ENCODE measurements at places on chromosomes 12 and 14.

DNA sequence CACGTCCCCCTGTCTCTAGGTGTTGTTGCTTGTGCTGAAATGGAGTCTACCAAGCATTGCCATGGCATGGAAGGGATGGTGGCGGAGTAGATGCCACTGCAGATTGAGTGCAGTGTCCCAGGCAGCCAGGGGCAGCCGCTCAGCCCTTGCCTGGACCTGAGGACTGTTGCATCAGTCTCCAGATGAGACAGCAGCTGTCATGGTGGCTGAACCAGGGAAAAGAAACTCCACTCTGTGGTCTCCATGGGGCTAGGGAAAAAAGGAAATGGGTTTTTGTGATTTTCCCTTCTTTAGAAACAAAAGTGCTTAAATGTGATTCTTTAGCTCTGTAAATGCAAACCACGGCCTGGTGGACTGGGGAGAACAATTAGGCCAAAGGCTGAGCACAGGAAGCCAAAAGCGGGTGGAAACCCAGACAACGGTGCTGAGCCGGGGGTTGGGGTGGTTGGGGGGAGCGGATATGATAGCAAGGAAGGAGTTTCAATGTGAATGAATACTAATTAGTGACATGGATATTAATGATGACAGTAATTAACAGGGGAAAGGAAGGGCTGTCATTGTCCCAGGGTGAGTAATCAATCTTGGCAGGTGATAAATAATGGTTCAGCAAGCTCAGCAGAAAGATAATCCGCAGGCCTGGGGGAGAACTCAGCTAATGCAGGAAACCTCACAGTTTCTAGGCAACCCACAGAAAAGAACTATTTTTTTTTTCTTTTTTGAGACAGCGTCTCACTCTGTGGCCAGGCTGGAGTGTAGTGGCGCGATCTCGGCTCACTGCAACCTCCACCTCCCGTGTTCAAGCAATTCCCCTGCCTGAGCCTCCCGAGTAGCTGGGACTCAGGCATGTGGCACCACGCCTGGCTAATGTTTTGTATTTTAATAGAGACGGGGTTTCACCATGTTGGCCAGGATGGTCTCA, 442.6 kb downstream of the DPF3 start:
- DNase-seq, result no peak

- DNase-seq, result no peak
These were observed 6.6 kb upstream of the REP15 start for GRCh38 chr12:27689558-27690180.

GRCh38 chr12:115988625-115989563, 288.6 kb downstream of the MED13L start:
- DNase-seq, result no peak

DNA sequence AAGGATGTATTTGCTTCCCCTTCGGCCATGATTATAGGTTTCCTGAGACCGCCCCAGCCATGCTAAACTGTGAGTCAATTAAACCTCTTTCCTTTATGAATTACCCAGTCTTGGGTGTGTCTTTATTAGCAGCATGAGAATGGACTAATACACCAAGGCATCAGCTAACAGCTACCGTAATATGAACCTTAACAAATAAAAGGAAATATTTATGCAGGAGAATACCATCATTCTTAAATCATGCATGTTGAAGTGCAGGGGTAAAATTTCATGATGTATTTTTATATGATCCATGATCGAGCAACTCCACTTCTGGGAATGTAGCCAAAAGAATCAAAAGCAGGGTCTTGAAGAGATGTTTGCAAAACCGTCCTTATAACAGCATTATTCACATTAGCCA, 379.0 kb downstream of the NPAS3 start:
- no peak for DNase-seq

- peak; percentile 37 for DNase-seq
These were observed 53.3 kb downstream of the RBM19 start for GRCh38 chr12:113912760-113913329.

GRCh38 chr12:72089678-72090077, 151.0 kb downstream of the TPH2 start:
- DNase-seq, result no peak

DNA sequence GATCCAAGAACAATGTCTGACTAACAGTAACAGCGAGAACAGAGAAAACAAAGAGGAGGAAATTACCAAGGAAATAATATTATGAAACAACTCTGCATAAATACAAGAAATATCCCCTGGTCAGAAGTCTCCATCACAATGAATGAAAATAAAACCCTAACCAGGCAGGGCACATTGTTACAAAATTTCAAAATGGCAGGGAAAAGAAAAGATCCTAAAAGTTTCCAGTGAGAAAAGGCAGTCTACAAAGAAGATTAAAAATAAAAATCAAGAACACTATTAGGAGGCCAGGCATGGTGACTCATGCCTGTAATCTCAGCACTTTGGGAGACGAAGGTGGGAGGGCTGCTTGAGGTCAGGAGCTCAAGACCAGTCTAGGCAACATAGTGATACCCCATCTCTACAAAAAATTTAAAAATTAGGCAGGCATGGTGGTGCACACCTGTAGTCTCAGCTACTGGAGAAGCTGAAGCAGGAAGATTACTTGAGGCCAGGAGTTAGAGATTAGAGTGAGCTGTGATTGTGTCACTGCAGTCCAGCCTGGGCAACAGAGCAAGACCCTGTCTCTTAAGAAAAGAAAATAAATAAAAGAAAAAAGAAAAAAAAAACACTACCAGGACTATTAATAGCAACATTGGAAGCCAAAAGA, 47.8 kb downstream of the FERMT2 start:
- no peak for DNase-seq

DNA sequence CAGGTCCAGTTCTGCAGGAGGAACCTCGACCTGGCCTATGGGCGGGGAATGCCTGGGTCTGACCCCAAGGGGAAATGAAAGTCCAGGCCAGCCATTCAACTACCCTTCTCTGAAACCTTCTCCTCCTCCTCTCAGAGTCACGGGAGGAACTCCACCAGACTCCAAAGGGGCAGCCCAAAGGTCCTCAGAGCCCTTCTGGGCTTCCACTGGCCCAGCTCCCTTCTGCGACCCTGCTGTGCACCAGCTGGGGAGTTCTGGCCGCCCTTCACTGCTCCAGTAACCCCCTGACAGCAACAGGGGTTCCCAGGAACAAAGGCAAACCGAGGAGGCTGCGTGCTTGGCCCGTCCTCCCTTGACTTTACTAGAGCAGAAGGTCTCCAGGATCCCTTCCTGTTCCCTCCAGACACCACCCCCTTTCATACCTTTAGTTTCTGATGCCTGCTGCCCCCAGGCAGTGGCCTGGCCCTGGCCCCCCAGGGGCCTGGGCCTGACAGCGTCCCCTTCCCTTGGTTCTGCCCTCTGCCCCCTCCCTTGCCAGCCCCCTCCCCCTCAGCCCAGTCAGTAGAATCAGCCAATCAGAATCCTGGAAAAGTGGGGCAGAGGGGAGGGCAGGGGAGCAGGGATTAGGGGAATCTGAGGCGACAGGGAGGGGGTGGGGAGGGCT, 850 bp upstream of the ZNF385A start:
- no peak for DNase-seq

DNA sequence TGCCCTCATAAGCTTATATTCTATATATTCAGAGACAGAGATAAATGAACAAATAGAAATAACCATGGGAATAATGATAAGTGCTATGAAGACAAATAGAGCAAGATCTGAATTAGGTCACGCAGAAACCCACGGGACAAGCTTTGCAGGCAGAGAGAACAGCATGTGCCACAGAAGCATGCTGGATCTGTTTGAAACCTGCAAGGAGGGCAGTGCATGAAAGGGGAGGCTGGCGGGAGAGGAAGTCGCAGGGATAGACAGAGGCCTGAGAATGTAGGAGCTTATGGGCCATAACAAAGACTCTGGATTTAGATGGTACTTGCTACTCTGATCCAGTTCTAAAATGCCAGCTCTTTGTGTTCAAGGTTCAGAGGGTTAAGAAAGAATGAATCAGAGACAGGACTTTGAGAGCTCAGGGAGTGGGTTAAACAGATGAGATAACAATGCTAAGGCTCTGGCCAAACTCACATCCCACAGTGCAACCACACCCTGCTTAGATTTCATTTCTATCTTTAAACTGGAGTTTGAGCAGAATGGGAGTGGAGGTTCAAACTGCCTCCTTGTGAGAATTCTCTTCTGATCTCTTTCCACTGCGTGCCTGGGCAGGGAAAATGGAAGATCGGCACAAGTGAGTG, 49.2 kb upstream of the PPP1R12A start:
- no peak for DNase-seq

GRCh38 chr14:54282849-54283248, 114.0 kb upstream of the CDKN3 start:
- no peak for DNase-seq

DNA sequence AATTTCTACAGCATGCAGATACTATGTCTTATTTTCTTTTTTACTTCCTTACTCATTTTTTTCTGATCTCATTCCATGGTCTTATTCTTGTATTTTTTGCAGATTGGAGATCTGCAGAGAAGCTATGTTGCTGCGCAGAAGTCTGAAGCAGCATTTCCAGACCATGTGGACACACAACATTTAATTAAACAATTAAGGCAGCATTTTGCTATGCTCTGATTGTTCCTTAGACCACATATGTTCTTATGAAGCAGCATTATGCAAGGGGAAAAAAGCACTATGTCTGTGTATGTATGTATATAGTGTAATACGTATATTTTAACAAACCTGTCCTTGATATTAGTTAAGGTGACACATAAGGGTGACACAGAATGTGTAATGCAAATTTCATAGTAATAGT, 52.7 kb downstream of the TTC8 start:
- no peak for DNase-seq

GRCh38 chr12:24256684-24257083, 307.2 kb upstream of the SOX5 start:
- no peak for DNase-seq

DNA sequence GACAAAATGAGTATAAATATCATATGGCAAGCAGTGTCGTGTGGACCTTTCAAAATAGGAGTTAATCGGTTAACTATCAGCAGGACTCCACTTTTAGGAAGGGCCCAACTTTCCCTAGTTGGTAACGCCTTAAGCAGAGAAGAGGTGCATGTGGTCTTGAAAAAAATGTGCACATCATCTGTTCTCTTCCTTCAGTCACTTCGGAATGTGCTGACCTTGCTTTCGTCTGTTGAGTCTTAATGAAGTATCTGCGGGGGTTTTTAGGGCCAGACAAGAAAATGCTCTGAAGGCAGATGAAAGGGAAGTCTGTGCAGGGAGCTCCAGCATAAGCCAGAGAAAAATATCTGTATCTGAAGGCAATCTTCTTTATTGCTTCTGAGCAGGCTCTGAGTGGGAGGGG, 185.2 kb downstream of the AEBP2 start:
- DNase-seq, result no peak

GRCh38 chr14:101185073-101185835, 281.7 kb upstream of the RTL1 start:
- no peak for DNase-seq

GRCh38 chr12:5723711-5724252, 221.3 kb downstream of the ANO2 start:
- DNase-seq, result no peak

DNA sequence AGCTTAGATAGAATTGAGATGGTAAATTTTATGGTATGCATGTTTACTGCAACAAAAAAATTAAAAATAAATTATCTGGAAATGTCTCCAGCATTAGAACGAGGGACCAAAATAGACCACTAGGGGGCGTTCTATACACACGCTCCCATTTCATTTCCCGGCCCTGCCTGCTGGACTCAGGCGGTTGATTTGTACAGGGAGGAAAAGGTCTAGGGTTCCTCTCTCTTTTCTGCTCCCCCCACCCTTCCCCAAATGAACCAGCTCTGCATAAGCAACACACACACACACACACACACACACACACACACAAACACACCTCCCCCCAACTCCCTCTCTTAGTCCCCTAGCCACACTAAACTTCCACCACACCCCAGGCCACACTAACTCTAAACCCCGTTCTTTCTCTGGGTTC, 7.8 kb upstream of the DTX1 start:
- DNase-seq, result peak; percentile 65

- peak; percentile 60 for DNase-seq
These were observed 770 bp downstream of the ABHD4 start for GRCh38 chr14:22598896-22599244.

GRCh38 chr12:80590085-80590484, 117.3 kb upstream of the MYF6 start:
- DNase-seq, result no peak

- no peak for DNase-seq
These were observed 90.1 kb upstream of the FLRT2 start for GRCh38 chr14:85439696-85440328.

GRCh38 chr12:92141591-92142121, 4.0 kb downstream of the BTG1 start:
- no peak for DNase-seq

GRCh38 chr12:58295268-58295667, 353.9 kb downstream of the ATP23 start:
- no peak for DNase-seq

DNA sequence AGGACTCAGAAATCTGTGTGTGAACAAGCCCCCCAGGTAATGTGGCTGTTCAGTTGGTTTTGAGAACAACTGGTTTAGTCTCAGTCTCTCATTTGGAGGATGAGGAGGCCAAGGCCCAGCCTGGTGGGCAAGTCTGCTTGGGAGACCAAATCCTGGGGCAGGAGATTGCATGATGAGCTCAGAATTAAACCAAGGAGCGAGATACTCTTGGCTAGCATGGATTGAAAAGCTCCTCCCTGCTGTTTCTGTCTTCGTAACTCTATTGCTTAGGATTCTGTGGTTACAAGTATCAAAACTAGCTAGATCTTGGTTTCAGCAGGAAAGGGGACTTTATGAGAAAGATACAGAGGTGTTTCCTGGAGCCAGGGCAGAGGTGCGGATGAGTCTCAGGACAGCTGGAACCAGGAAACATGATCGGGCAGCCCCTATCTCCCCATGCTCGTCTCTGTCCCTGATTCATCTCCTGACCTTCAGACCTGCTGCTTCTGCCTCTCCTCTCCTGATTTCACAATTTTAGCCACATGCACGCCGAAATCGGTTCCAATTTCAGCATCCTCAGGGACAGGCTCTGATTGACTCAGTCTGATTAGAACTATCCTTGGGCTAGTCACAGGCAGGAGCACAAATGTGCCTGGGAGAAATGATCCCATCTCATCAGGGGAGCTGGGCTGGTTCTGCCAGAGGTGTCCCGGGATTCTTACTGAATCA, 40.2 kb upstream of the RIN3 start:
- DNase-seq, result no peak

GRCh38 chr12:62931477-62931876, 3.5 kb downstream of the PPM1H start:
- DNase-seq, result no peak
